ENCODE measurements at places on chromosomes 2 and 18. TPM values are rescaled to one million over a fixed set of nuclear protein-coding genes. Genes with fewer than 3 reads are reported as not detected.
A peak's percentile ranks its signal among the peaks of the same experiment; 100 is the strongest.

GRCh38 chr2:190978389-190979053 lies 35.5 kb downstream of the STAT1 start:
- DNase-seq = peak; percentile 80

DNA sequence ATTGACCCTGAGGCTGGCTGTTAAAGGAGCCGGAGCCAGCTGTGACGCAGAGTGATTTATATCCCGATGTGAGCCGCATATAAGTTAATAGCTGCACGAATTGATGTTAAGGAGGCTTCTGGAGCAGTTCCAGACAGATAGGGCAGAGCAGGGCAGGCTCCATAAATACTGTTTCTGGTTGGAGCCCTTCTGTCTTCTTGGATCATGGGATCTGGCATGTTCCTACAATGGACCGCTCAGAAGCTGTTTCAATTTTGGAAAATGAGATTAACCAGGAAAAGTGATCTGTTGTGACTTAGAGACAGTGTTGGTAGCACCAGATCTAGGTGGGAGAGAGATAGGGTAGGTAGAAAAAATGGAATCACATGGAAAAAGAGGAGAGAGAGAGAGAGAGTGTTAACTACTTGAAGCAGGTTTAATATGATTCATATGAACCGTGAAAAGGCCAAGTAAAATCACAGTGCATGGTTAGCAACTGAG lies 4.8 kb upstream of the IGFBP5 start:
- DNase-seq = no peak

- DNase-seq = peak; percentile 90
Observed at GRCh38 chr2:229407170-229407569, 136.1 kb upstream of the PID1 start.

- DNase-seq = no peak
Observed at GRCh38 chr18:63054901-63055584, 264.5 kb downstream of the BCL2 start.

DNA sequence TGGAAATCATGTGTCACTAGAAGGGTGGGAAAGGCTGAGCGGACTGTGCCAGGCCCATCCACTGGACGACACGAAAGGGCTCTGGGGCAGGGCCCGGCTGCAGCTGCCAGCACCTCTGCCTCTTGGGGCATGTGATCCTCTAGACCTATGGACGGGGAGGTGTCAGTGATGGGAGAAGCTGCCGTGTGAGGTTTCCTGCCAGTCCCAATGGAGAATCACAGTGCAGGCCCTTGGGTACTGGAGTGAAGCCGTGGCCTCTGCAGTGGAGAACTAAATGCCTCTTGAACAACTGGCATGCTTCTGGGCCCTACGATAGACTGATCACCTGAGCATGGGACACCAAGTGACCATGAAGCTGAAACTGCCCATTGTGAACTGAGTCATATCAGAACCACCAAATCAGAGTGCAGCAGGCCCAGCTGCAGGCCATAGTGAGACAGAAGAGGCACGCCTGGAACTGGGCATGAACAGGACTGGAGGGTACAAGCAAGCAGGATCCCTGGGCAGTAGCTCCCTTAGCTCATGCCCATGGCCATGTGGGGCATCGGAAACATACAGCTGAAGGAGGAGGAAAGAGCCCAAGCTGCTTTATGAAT lies 18.8 kb upstream of the RHOB start:
- DNase-seq = no peak

DNA sequence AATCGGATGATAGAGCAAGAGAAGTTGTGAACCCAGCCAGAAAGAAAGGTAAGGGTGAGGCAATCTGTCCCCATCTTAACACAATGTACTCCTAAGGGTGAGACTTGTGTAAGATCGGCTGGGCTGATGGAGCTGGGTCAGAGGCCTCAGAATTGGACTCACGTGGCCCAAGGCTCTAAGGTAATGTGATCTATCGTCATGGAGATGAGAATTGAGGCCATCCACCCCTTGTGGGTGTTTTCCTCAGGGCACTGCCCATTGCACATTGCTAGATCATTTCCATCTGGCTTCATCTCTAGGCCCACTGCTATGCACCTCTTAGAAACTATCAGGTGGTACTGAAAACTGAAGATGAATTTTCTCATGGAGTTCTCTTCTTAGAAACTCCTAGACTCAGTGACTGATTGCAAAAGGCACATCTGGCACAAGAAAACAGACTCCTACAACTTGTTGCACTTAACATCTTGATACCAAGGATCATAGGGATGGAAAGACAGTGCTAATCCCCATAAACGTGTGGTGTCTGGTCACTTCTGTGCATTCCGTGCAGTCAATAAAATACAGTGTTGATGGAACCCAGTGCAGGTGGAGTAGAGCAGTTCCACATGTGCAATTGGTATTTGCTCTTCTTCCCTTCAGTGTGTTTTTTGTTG lies 228.9 kb upstream of the FOSL2 start:
- no peak for DNase-seq

DNA sequence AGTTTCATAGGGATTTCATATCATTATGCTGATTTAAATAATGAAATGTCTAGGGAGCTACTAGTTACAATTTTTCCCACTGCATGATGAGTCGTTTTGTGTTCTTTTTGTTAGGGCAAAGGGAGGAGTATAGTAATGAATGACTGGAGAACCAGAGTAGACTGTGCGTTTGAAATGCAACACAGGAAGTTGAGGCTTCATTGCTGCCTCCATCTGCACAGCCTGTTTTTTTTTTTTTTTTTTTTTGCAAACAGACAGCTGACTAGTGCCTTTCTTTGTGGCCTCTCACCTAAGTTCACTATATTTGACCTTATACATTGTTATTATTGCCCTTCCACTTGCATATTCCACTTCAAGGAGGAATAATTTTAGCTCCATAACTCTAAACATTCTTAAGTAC lies 286.7 kb upstream of the LRRTM1 start:
- DNase-seq = no peak

DNA sequence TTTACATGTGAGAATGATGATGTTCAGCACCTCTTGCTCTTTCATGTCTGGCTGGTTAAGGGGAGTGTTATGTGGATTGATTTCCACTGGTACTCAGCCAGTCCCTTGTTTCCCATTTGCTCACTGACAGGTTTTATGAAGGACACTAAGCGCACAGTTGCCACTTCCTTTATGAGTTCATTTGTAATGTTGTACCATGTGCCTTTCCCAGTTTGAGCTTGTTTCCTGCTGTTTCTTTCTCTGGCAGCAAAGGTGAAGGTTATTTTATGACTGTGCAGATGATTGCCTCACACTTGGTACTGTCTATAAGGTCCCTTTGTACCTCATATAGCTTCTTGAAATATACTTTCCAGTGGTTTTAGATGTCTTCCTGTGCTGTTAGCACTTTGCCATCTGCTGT lies 1700.5 kb upstream of the TMEFF2 start:
- DNase-seq = peak; percentile 2

DNA sequence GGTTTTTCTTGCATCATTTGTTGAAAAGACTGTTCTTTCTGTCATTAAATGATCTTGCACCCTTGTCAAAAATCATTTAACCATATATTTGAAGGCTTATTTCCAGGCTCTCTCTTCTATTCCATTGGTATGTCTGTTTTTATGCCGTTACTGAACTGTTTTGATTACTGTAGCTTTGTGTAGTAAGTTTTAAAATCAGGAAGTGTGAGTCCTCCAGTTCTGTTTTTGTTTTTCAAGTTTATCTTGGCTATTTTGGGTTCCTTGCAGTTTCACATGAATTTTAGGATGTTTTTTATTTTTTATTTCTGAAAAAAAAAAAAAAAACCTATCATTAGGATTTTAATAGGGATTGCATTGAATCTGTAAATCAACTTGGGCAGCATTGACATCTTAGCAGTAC lies 39.0 kb downstream of the SLC39A10 start:
- DNase-seq = no peak

DNA sequence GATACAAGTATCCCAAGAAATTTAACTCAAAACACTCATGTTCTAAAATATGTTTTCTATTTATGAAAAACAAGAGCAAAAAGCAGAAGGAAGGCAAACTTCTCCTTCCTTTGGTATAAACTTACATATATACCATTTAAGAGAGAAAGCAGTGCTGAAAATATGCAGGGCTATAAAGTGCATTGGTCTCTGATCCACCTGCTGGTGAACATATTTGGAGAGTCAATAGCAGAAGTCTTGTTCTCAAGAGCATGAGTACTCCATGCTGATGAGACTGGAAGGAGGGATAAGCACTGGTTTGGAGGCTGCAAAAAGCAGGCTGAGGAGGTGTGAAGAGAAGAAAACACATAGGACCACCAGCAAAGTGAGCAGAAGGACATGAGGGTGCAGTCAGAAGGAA lies 391.2 kb downstream of the STK39 start:
- no peak for DNase-seq

- no peak for DNase-seq
Observed at GRCh38 chr18:9353596-9353995, 19.0 kb downstream of the TWSG1 start.

- DNase-seq = no peak
Observed at GRCh38 chr2:38622210-38622609, 19.5 kb upstream of the HNRNPLL start.

Gene LAMA1
- total RNA-seq = 7.2 TPM

Gene SYT4
- not detected for total RNA-seq

Gene ANKZF1
- 24.7 TPM for total RNA-seq

Gene CCDC150
- total RNA-seq = 4.4 TPM

Gene SIX3
- total RNA-seq = not detected

Gene KIF5C
- 14.6 TPM for total RNA-seq

Gene SCN9A
- total RNA-seq = 6.3 TPM

All from A172 (cell line).